ENCODE measurements at places on chromosomes 5 and 9. TPM values are rescaled to one million over a fixed set of nuclear protein-coding genes. Genes with fewer than 3 reads are reported as not detected.

CERCAM gene
- total RNA-seq: 21.7 TPM

TMEM215 gene
- total RNA-seq: 0.06 TPM

AQP7 gene
- total RNA-seq: 1.2 TPM

HNRNPK gene
- 568 TPM for total RNA-seq

NIM1K gene
- total RNA-seq: 2.3 TPM

LURAP1L gene
- total RNA-seq: 11.4 TPM

- peaks cover 9% of the 10 kb centered on the region for H3K4me1 ChIP-seq
- peak overlapping the region; percentile 59 for H3K27ac ChIP-seq
- no peak for DNase-seq
- no peaks in the 10 kb centered on the region for H3K27me3 ChIP-seq
Measured at GRCh38 chr9:120890320-120891244, 13.6 kb upstream of the PHF19 start.

DNA sequence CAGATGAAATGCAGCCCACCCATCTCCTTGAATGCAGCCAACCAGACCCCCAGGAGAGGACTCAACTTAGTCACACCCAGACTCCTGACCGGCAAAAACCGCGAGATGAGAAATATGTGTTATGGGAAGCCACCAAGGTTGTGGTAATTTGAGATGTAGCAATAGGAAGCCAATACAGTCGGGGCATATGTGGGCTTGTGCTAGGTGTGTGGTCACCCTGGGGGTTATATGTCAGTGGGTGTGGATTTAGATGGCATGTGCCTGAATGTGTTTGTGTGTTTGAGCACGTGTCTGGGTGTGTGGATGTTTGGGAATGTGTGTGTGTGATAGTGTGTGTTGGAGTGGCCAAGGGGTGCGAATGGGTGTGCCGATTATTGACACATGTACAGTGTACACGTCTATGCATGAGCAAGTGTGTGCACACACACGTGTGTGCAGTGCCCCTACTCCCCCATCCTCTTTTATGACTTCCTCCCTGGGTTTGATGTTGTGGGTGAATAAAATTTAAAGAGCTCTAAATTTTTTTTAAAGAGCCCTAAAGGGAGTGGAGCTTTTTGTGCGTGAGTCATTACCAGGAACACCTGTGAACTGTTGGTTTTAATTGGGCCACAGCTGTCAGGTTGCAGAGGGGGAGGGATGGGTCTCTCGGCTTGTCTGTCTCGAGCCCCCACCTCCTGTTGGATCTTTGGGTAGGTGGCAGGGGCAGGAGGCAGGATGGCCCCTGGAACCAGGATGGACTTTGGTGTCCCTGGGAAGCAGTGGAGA, 86.8 kb downstream of the LHX2 start:
- H3K4me3 ChIP-seq: no peak overlapping the region
- no peaks in the 10 kb centered on the region for H3K36me3 ChIP-seq
- H3K27ac ChIP-seq: no peak overlapping the region
- no peak for DNase-seq

DNA sequence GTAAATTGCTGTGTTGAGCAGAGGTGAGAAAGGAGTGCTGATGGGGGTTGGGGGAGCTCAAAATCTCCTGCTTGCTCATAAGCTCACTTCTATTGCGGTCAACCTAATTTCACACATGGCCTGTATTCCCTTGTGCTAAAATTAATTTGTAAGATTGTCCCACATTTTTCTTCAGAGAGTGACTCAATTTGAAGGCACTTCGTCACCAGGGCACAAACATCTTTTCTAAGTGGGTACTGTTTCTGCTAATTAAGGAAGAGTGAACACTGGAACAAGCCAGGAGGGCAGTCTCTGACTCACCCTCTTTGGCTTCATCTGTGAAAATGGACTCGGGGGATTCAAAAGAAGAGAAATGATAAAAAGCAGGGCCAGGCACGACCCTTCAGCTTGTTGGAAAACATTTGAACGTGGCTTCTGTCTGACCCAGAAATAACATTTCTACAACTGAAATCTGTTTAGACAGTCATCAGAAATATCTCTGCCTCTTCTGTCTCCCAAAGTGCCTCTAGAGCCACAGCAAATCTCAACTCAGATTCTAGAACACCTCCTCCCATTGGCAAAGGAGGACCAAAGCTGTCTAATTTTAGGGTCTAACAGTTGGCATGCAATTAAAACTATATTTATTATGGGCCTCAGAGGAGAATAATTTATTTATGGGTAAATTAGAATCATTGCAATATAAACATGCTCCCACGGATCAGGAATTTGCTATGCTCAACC, 49.8 kb downstream of the FEM1C start:
- H3K4me3 ChIP-seq: no peak overlapping the region
- H3K27me3 ChIP-seq: no peaks in the 10 kb centered on the region
- peaks cover 14% of the 10 kb centered on the region for H3K4me1 ChIP-seq
- H3K36me3 ChIP-seq: no peaks in the 10 kb centered on the region

- H3K27ac ChIP-seq: no peak overlapping the region
- DNase-seq: no peak
- H3K27me3 ChIP-seq: no peaks in the 10 kb centered on the region
- no peaks in the 10 kb centered on the region for H3K4me1 ChIP-seq
- H3K36me3 ChIP-seq: no peaks in the 10 kb centered on the region
Measured at GRCh38 chr5:139816566-139816965, 21.0 kb downstream of the PSD2 start.

GRCh38 chr5:150779397-150780186, 1.0 kb downstream of the SMIM3 start:
- H3K27me3 ChIP-seq: no peaks in the 10 kb centered on the region
- H3K4me1 ChIP-seq: peaks cover 63% of the 10 kb centered on the region
- peak overlapping the region; percentile 72 for H3K4me3 ChIP-seq
- peak overlapping the region; percentile 95 for H3K27ac ChIP-seq
- H3K36me3 ChIP-seq: no peaks in the 10 kb centered on the region
- DNase-seq: no peak

- no peak overlapping the region for H3K4me3 ChIP-seq
- H3K36me3 ChIP-seq: no peaks in the 10 kb centered on the region
- no peak for DNase-seq
- no peak overlapping the region for H3K27ac ChIP-seq
Measured at GRCh38 chr5:35407697-35408096, 177.4 kb upstream of the PRLR start.

DNA sequence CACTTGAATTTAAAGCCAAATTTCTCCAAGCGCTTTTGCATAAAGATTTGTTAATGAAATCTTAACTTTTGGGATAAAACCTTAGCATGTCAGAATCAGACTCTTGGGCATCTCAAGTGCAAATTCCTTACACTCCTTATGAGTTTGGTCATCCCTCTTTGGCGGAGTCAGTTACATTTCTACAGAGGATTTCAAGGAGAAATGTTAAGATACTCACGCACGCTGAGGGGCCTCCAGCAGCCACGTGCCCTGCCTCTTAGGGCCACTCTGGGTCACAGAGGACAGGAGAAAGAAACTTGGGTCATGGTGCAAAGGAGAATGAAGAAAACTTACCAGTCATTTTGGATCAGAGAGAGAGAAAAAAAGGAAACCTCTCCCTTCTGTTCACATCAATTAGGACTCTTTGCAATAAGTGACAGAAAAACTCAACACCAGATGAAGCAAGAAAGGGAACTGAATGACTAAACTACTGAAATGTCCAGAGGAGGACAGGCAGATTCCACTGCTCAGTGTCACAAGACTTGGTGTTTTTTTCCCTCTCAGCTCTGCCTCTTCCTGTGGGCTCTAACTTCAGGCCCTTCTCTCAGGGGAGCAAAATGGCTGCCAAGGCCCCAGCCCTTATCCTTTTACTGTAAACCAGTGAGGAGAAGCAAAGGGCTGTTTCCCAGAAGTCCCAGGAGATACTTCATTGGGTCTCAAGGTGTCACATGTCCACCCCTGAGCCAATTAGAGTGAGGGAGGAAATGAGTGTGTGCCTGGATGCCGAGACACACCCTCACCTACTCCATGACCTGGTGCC, 63.3 kb upstream of the NFIL3 start:
- H3K4me1 ChIP-seq: peaks cover 29% of the 10 kb centered on the region
- no peak for DNase-seq
- H3K27me3 ChIP-seq: no peaks in the 10 kb centered on the region
- no peak overlapping the region for H3K4me3 ChIP-seq

DNA sequence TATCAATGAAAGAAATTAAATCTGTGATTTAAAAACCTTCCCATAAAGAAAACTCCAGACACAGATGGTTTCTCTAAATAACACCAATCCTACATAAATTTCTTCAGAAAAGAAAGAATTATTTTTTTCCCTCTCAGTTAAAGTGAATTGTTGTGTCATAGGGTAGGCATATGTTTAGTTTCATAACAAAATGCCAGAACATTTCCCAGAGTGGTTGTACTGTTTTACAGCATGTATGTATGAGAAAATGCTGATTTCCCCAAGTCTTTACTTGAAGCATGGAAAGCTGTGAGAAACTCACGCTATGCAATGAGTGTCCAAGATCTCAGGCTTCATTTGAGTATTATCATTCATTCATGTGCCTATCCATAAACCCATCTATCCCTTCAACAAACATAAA, 582.5 kb downstream of the ELAVL2 start:
- no peak overlapping the region for H3K4me3 ChIP-seq
- H3K4me1 ChIP-seq: no peaks in the 10 kb centered on the region
- DNase-seq: no peak
- H3K36me3 ChIP-seq: no peaks in the 10 kb centered on the region

DNA sequence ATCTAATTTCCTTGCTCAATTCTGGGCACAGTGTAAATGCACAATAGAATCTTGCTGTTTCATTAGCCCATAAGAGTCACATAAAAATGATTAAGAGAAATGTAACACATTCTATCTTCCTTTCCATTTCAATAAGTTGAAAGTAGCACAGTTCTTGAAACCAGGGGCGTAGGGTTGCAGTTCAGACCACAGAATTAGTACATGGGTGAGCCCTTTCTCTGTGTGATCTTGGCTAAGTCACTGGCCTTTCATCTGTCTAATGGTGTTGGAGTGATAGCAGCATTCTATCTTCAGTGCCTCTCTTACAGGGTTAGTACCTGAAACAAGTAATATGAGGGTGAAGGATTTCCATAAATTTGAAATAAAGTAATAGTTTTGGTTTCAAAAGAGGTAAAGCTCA, 445.3 kb upstream of the ZNF462 start:
- no peaks in the 10 kb centered on the region for H3K27me3 ChIP-seq
- DNase-seq: no peak
- H3K4me3 ChIP-seq: no peak overlapping the region
- no peaks in the 10 kb centered on the region for H3K4me1 ChIP-seq
- H3K27ac ChIP-seq: no peak overlapping the region
- H3K36me3 ChIP-seq: no peaks in the 10 kb centered on the region
